ENCODE measurements at places on chromosomes 3 and 15.

GRCh38 chr3:149615731-149616221, 42.0 kb downstream of the WWTR1 start:
- DNase-seq: no peak

DNA sequence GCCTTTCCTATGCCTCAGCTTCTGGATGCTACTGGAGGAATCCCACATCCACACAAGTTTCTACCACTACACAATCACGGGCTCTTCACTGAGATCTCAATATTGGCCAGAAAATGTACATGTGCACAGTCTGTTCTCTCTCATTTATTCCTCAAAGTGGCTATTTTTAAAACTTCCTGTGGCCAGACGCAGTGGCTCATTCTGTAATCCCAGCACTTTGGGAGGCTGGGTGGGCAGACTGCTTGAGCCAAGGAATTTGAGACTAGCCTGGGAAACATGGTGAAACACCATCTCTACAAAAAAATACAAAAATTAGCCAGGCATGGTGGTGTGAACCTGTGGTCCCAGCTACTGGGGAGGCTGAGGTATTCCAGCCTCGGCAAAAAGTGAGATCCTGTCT, 91.4 kb upstream of the PRTG start:
- no peak for DNase-seq

DNA sequence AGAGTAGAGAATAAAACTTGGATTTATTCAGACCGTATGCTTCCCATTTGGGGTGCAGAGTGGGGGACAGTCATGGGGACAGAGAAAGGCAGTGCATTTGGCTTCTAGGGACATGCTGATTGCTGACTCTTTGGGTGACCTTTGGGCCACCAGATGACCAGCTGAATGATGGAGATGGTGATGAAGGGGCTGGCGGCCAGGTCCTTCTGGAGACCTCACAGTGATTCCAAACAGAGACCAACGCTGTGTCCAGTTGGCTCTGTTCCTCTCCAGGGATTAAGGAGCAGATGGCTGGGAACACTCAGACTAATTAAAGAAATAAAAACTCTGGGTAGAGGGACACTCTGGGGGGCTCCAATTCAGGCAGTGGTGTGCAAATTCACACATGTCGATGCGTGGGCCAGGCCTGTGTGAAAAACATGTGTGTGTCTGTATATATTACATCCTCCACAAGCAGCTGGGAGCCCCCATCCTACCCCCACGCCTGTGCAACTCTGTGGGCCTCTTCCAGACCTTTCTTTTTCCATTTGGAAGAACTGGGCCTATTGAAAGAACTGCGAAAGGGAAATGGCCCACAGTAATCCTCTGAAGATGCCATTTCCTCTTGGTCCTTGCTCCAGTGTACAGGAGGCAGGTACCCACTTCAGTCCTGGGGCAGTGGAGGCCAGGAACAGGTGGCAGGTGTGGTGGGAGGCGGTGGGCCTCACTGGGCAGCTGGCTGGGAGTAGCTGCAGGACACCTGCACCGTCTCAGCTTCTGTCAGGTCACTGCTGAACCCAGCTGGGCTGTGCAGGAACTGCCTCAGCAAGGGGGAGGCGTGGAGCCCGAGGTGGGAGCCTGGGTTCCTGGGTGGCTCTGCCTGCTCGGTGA, 8.9 kb downstream of the XIRP1 start:
- no peak for DNase-seq

GRCh38 chr3:195135917-195136316, 135.0 kb downstream of the XXYLT1 start:
- DNase-seq: no peak

DNA sequence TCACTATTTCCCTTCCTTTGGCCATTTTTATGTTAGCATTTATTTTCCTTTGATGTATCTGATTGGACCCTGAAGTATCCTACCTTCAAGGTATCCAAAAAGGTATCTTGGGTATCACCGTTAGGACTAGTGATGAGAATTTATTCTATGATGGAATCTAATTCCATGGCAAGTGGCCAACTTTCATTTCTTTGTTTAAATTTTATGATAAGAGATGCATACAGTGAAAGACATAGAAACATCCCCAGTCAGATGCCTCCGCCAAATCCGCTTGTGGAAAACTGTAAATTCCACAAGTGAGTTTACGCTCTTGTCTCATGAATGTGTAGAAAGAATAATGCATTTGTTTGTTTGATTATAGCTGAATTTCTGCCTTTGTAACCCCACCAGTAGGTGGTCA, 153.7 kb upstream of the NR2F2 start:
- no peak for DNase-seq

DNA sequence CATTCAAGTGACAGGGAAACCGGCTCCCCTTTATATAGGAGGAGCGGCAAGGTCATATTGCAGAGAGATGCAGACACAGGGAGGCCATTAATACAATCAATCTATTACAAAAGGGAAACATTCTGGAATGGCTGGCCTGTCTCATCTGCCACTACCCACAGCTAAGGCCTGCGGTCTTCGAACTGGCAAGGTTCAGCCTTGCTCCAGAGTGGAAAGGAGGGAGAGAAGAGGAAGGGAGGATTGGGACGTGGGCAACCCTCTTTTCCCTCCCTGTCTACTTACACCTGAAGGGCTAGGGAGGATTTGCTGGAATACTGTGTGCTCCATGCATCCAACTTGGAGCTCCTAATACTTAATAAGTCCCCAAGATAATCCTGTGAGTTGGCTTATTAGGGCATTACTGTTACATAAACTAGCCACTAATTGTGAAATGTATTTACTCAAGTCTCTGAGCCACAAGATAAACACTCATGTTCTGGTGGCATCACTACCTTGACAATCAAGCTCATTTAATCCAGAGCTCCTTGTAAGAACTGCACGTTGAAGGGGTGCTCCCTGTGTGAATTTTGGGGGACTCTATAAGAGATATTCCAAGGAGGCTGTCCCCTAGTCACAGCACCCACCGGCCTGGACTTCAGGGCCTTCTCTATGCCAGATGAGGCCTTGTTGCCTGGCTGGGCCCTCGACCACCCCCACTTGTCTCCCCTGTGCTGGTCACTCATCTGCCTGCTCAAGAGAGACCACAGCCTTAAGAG, 19.7 kb upstream of the CCDC174 start:
- DNase-seq: no peak

- no peak for DNase-seq
Measured at GRCh38 chr3:75014008-75014407, 399.5 kb upstream of the CNTN3 start.

GRCh38 chr15:36682101-36682500, 102.7 kb downstream of the CDIN1 start:
- no peak for DNase-seq

DNA sequence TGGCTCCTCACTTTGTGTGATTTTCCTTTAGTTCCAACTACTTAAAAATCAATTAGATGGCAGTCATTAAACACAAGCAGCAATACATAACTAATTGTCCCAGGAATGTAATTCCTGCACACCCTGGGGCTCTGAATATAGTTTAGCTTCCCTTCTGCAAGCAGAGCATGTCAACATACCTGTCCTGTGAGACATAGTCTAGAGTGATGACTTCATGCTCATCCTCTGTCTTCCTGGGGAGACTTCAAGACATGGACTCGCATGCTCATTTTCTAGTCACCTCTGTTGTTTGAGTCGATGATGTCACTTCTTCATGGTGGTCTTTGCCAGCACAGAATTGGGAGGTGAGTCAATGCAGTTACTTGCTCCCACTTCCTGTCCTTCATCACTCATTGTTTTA, 15.7 kb downstream of the C3orf52 start:
- no peak for DNase-seq

DNA sequence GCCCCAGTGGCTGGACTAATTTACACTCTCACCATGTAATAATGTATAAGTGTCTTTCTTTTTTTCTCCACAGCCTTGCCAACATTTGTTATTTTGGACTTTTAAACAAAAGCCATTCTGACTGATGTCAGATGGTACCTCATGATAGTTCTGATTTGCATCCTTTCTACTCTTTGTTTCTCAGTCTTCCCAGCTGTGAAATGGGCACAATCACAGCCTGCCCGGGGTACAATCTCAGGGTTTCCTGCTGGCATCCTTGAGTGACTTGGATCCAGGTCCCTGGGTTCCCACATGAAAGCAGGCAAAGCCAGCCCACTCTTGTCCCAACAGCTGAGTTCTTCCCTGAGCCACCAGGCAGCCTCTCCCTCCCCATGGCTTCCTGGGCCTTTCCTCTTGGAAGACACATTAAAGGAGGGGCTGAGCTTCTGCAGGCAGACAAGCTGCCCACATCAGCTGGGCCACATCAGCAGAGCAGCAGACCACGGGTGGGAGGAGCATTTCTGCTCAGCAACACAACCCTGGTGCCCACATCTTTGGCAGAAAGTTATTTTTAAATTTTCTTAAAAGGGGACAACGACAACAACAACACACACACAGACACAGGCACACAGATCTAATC, 82.0 kb downstream of the MYLK start:
- no peak for DNase-seq

GRCh38 chr3:97432914-97433313, 331.6 kb upstream of the ARL6 start:
- no peak for DNase-seq

DNA sequence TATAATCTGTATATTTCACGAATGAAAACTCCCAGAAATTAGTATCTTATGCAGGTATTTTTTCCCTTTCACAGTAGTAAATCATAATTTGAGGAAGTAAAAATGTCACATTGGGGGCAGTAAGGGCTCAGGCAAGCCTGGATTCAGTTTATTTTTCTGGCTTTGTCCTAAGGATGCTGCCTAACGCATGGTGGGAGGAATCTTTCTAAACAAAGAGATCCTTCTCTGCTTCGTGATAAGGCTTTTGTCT, 35.7 kb downstream of the DNASE1L3 start:
- no peak for DNase-seq

GRCh38 chr3:63295806-63296205, 17.7 kb downstream of the SYNPR start:
- DNase-seq: no peak

GRCh38 chr15:54810031-54810430, 386.7 kb downstream of the RSL24D1 start:
- DNase-seq: no peak

GRCh38 chr3:152276681-152277080, 8.0 kb downstream of the MBNL1 start:
- no peak for DNase-seq

DNA sequence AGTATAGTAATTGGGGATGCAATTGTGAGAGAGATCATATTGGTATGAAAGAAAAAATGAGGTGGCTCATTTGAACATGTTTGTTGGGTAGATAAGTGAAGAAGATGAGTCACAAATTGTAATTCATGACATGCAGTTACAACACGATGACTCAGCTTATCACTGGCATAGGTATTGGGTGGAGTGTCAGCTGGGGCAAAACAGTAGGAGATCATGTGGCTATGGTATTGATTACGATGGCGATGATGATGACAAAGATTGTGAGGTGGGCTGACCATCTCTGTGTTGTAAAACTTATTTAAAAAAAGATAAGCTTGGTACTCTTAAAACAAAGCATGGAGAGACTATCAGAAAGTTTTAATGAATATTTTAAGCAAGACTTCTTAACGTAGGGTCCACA, 11.6 kb upstream of the DPH6 start:
- no peak for DNase-seq

- no peak for DNase-seq
Measured at GRCh38 chr15:45616901-45617323, 17.9 kb upstream of the SQOR start.

GRCh38 chr15:85891470-85891869, 96.7 kb upstream of the KLHL25 start:
- no peak for DNase-seq

- DNase-seq: no peak
Measured at GRCh38 chr15:100205549-100206295, 136.1 kb downstream of the ADAMTS17 start.

DNA sequence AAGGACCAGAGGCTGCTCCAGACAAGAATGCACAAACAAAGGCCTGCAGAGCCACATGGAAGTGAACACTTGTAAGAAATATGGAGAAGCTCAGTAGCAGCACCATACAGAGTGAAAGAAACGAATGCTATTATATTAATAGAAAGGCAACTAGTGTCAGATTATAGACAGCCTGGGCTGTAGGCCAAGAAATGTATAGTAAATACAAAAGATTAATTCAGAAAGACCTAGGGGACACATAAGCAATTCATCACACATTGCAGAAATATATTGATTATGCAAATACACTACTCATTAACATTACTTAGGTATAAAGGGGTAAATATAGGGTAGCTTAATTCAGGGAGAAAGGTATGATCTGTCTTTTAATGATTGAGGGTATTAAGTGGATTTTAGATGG, 69.5 kb upstream of the GUCA1C start:
- no peak for DNase-seq

GRCh38 chr3:11757441-11757875, 89.2 kb downstream of the TAMM41 start:
- DNase-seq: no peak

DNA sequence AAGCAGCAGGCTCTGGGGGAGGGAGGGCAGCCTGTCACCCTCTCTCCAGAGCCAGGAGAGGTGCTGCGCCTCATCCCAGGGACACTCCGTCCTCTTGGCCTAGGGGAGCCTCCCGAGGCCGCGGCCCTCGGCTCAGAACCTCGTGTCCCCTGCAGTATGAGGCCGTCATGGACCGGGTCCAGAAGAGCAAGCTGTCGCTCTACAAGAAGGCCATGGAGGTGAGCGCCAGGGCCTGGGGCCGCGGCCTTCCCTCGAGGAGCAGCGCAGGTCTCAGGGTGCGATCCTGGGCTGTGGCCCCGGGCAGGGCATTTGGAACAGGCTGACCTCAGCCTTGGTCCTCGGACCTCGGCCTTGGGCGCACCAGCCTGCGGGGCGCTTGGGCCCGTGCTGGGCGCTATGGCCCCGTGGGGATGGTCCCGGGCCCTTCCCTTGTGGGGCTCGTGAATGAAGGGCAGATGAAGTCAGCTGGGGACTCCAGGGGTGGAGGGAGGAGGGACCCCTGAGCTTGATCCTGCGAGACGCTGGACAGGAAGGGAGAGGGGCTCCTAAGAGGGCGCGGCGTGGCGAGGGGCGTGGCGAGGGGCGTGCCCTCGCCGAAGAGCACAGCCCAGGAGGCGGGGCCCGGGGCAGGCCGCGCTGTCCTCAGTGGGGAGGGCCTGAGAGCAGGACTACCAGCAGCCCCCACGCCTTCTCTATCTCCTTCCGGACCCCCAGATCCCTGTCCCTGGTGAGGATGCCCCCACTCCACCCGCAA, 32.9 kb downstream of the PSTPIP1 start:
- no peak for DNase-seq

DNA sequence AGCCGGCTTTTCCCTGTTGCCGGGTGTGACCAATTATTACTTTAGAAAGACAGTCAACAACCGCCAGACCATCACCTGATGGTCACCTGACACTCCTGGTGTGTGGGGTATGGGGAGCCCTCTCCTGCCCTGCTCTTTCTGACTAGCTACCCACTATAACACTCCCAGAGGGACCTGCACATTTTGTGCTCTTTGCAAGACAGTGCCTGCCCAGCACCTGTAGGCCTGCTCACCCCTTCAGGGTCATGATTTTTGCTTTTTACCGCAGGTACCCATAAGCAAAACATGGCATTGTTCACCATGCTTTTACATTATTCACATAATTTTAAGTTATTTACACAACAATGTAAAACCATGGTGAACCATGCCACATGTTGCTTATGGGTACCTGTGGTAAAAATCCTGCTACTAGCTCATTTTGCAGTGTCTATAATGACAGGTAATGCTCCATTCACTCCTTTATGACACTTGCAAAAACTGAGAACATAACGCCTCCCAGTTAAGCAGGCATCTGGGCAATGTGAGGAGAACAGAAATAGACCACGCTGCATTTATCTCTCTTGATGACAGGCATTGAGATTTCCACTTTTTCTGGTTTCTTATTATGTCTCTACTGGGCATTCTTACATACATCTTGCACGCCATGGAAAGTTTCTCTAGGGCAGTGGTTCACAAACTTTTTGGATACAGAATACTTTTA, 9.9 kb downstream of the CCRL2 start:
- DNase-seq: no peak

GRCh38 chr15:58593870-58594269, 155.6 kb downstream of the ADAM10 start:
- no peak for DNase-seq
